ENCODE measurements at places on chromosomes 6 and 20.

GRCh38 chr6:157281570-157281969 lies 41.7 kb downstream of the TMEM242 start:
- no peak for DNase-seq
- H3K27me3 ChIP-seq: no peaks in the 10 kb centered on the region
- no peak overlapping the region for H3K4me3 ChIP-seq
- H3K4me1 ChIP-seq: no peaks in the 10 kb centered on the region

- H3K4me3 ChIP-seq: no peak overlapping the region
- no peak for DNase-seq
- peak overlapping the region; percentile 73 for H3K27ac ChIP-seq
- no peaks in the 10 kb centered on the region for H3K27me3 ChIP-seq
Observed at GRCh38 chr6:167831281-167831828, 4.6 kb downstream of the AFDN start.

- peaks cover 18% of the 10 kb centered on the region for H3K4me1 ChIP-seq
- H3K27me3 ChIP-seq: no peaks in the 10 kb centered on the region
- H3K36me3 ChIP-seq: no peaks in the 10 kb centered on the region
- peak overlapping the region; percentile 74 for H3K4me3 ChIP-seq
- H3K27ac ChIP-seq: peak overlapping the region; percentile 62
Observed at GRCh38 chr6:148343047-148343782, 577 bp downstream of the SASH1 start.

GRCh38 chr6:53864781-53865180 lies 70.0 kb downstream of the LRRC1 start:
- no peaks in the 10 kb centered on the region for H3K27me3 ChIP-seq
- no peak overlapping the region for H3K4me3 ChIP-seq

DNA sequence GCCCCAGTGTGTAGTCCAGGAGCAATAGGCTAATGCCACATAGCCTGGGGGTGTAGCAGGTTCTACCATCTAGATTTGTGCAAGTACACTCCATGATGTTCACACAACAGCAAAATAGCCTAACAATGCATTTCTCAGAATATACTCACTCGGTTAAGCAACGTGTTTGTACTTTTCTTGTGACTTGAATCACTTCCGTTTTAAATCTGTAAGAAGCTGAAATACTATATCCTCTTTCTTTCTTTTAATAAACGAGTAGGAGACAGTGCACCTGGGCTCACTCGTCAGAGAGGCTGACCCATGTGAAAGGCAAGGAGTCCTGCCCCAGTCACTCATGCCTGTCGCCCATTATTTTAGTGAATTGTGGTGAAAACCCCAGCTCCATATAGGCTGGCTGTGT lies 201.6 kb downstream of the FOXA2 start:
- no peaks in the 10 kb centered on the region for H3K27me3 ChIP-seq
- H3K4me1 ChIP-seq: peaks cover 63% of the 10 kb centered on the region
- no peaks in the 10 kb centered on the region for H3K36me3 ChIP-seq
- peak; percentile 73 for DNase-seq

DNA sequence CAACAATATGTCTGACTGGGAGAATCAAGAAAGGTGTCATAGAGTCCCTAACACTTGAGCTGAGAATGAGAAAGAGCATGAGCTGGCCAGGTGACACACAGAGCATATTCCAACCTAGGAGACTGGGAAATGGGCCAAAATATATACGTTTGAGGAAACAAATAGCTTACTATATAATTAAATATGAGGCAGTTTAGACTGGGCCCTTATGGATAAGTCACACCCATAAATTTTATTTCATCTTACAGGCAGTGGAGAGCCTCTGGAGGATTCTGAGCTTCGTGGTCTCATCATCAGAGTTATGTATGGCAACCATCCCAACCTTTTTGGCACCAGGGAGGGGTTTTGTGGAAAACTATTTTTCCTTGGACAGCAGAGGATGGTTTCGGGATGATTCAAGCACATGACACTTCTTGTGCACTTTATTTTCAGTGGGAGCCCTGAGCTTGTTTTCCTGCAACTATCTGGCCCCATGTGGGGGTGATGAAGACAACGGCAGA lies 12.9 kb upstream of the NQO2 start:
- DNase-seq: no peak
- H3K36me3 ChIP-seq: no peaks in the 10 kb centered on the region
- peak overlapping the region; percentile 92 for H3K27ac ChIP-seq
- peaks cover 40% of the 10 kb centered on the region for H3K4me1 ChIP-seq
- no peak overlapping the region for H3K4me3 ChIP-seq

GRCh38 chr20:21520702-21521595 lies 7.1 kb upstream of the NKX2-2 start:
- H3K27me3 ChIP-seq: peaks cover 99% of the 10 kb centered on the region
- no peaks in the 10 kb centered on the region for H3K4me1 ChIP-seq
- no peak for DNase-seq
- no peaks in the 10 kb centered on the region for H3K36me3 ChIP-seq
